Muscle of back (tissue), 13 donors: ENCODE measurements at places on chromosomes 4 and X. TPM values are rescaled to one million over a fixed set of nuclear protein-coding genes. Genes with fewer than 3 reads are reported as not detected.

- no peak for DNase-seq
These were observed 26.5 kb downstream of the SPARCL1 start for GRCh38 chr4:87502580-87503238.

GRCh38 chr4:161704040-161704439 is 459.8 kb downstream of the FSTL5 start:
- no peak for DNase-seq

The GRID2 gene
- polyA plus RNA-seq, result 0.32 TPM

DNA sequence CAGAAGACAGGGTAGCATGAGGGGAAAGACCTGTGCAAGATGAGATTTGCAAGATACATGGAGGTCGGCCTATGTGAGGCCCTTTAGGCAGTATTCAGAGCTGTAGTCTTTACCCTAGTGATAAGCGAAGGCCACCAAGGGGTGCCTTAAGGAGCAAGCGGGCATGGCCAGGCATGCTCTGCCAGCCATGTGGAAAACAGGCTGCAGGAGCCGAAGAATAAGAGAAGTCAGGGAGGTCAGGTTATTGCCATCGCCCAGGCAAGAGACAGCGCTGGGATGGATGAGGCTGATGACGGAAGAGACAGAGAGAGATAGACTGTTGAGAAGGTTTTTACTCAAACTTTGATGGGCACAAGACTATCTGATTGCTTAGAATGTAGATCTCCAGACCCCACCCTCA is 7.0 kb upstream of the FATE1 start:
- DNase-seq, result no peak

GRCh38 chrX:70176938-70177533 is at the start of gene DGAT2L6:
Gene DGAT2L6 (plus strand): TSS chrX:70177483. CDS start chrX:70177583, 100 bp downstream.
- no peak for DNase-seq

GRCh38 chr4:31043382-31044062 is 323.4 kb downstream of the PCDH7 start:
- DNase-seq, result no peak
